Neuronal stem cell (in vitro differentiated cells): ENCODE measurements at places on chromosomes 3 and 15.

- no peak for DNase-seq
Observed at GRCh38 chr3:108184824-108185223, 37.4 kb downstream of the IFT57 start.

DNA sequence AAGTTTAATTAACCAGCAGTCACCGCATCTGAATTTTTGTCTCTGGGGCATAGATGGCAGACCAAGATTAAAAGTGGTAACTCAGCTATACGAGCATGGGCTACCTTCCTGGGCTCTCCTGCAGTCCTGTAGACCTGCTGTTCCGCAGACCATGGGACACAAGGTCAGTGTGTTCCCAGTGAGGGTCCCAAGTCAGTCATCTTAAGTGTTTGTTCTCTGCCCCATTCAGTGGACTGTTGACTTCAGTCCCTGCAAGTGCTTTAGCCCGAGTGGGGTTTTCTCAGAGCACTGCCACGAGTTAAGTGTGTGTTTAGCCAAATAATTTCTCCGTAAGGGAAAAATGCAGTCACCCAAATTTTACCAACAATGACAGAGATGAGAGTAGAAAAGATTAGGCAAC is 4.9 kb upstream of the EXOG start:
- DNase-seq, result no peak

DNA sequence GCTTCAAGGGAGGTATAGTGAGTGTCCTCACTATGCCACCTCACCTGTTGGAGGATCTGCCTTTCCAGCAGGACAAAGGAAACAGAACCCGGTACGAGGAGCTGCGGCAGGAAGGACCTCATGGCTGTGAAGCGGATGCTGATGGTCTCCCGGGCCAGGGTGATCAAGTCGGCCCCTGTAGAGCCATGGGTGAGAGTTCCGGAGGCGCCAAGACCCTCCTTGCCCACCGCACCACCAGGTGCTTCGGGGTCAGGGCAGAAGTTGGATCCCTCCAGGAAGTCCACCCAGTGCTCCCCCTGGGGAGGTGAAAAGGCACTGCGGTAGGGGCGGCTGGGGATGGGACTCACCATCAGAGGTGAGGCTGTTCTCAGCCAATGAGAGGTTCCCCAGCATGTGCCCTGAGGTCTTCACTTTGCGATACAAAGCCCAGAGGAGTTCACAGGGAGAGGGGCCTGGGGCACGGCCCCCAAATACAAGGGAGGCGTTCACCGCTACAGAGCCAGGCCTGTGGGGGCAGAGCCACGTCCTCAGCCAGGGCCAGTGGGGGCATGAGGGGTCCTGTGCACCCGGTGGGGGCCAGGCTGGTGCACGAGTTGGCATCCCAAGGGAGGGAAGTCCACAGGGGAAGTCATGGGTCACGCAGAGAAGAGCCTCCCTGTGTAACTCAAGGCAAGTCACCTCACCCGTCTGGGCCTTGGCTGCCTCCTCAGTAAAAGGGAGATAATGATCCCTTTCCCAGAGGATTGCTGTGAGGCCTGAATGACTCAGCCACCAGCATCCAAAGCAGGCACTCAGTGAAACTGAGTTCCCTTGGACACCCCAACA is 27.7 kb downstream of the C15orf39 start:
- no peak for DNase-seq

- no peak for DNase-seq
Observed at GRCh38 chr3:159760046-159760445, 228.6 kb upstream of the IL12A start.

DNA sequence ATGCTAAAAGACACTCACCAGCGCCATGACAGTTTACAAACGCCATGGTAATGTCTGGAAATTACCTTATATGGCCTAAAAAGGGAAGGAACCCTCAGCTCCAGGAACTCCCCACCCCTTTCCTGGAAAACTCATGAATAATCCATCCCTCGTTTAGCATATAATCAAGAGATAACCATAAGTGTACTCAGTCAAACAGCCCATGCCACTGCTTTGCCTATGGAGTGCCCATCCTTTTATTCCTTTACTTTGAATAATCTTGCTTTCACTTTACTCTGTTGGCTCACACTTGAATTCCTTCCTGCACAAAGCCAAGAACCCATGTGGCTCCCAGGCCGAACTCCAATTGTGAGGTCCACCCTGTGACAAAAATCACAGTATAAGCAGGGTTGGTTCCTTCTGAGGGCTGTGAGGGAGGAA is 19.1 kb upstream of the FSTL1 start:
- DNase-seq, result no peak

DNA sequence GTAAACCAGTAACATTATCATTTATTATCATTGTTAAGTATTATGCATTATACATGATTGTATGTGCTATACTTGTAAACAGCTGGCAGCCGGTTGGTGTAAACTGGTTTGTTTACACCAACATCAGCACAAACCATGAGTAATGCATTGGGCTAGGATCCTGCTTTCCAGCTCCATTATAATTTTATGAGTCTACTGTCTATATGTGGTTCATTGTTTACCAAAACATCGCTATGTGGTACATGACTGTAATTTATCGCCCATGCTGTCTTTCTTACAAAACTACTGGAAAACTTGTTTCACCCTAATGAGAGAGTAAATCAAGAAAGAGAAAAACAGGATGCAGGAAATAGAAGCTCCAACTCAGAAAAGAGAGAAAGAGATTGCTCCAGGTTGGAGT is 224.8 kb upstream of the CBLB start:
- DNase-seq, result no peak

DNA sequence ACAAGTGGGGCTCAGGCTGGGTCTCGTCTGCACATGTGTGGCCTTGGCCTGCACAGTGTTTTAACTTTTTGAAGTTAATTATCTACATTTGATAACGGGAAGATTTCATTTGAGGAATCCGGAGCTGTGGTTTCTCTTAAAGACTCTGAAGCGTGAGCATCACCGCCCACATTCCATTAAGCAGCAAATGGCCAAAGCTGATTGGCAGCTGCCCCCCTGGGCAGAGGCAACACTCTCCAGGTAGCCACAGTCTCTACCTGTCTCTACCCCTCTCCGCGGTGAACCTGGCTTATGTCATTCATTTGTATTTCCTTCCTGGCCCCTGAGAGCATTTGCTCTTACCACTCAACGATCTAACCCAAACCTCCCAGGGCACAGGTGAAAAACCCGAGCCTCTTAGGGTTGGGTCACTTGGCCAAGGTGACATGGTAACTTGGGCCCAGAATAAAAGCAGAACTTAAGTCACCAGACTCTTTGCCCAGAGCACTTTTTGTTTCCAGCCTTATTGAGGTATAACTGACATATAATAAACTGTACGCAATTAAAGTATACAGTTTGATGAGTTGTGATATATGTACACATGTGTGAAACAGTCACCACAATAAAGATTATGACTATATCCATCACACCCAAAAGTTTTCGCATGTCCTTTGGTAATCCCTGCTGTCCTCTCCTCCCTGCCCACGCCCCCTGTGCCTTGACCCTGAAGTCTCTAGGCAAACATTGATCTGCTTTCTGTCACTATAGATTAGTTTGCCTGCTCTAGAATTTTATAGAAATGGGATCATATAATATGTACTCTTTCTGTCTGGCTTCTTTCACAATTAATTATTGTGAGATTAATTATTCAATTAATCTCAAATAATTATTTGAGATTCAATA is 245.7 kb upstream of the HES1 start:
- no peak for DNase-seq

DNA sequence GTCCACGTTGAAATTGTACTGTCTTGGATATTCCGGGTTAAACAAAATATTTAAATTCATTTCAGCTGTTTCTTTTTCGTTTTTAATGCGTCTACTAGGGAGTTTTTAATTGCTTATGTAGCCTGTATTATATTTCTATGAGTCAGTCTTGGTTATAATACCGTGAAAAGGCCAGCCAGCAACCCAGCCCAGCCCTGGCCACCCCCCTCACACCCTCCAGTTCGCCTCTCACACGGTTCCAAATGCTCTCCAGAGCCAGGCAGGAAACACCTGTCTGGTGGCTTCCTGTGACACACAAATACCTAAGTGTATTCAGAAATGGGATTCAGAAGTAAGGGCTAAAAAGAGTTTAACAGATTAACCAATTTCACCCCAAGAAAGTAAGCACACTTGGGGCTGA is 4.4 kb downstream of the SH3BP5 start:
- DNase-seq, result no peak

GRCh38 chr3:189941125-189941524 is 179.6 kb downstream of the P3H2 start:
- no peak for DNase-seq

GRCh38 chr3:155188031-155188430 is 105.5 kb downstream of the STRIT1 start:
- DNase-seq, result no peak

DNA sequence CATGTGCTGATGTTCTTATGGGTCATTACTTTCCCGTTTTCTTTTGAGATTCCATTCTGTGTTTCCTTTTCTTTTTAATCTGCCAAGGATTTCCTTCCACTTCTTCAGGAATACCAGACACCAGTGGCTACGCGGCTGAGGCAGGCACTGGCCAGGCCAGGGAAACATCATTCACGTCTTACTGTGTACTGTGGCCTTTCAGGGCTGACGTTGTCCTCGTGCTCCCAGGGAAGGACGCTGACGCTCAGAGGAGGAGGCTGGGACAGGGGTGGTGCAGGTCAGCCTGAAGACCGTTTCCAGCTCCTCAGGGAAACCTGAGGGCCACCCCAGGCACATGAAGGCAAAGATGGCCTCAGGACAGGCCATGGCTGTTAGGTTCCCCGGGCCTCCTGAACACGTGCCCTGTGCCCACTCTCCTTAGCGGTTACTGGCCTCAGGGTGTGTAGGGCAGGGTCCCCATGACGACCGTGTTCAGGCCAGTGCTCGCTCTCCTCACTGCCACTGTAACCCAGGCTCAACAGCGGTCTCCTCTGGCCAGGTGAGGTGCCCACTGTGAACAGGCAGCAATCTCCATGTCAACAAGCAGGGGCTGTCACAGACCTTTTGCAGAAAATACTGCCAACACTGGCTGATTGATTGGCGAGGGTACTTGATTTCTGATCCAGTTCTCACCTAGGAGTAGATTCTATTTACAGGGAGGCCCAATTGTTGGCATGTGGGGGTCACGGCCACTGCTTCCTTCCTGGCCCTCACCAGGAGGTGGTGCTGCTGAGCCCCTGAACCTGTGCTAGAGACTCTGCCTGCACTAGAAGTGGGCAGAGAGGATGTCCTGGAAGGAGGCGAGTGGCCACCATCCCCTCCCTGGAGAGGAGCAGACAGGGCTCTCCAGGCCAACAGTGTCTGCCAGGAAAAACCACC is 169.5 kb downstream of the ATP10A start:
- DNase-seq, result peak; percentile 18

- no peak for DNase-seq
Observed at GRCh38 chr3:124117486-124117885, 125.6 kb upstream of the ROPN1 start.

DNA sequence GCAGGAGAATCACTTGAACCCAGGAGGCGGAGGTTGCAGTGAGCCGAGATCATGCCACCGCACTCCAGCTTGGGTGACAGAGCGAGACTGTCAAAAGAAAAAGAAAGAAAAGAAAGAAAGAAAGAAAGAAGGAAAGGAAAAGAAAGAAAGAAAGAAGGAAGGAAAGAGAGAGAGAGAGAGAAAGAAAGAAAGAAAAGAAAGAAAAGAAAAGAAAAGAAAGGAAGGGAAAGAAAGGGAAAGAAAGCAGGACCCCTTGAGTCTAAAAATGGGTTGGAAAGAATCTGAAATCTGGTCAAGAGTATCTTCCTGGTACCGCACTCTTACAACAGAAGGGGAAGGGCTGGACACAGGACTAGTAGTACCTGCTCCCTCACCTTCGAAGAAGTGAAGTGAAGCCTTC is 19.6 kb downstream of the CRYGS start:
- DNase-seq, result no peak

DNA sequence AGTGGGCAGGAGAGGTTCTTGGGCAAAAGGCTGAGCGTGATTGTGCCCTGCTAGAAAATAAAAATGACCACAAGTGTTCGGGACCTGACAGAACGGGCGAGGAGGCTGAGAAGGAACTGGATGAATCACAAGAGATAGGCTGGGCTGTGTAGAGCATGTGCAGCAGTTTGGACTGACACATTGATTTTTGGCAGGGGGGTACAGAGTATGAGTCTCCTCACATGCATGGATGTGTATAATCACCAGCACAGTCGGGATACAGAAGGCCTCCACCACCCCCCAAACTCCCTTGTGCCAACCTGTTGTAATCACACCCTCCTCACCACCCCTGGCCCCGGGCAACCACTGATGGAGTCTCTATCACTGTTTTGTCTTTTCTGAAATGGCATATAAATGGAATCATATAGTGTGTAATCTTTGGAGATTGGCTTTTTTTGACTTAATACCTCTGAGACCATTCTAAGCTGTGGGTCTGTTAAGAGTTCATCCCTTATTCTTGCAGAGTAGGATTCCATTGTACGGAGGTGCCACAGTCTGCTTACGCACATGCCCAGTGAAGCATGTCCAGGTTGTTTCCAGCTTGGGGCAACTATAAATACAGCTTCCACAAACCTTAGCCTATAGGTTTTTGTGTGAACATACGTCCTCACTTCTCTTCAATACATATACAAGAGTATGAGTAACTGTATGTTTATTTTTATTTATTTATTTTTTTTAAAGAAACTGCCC is 438.8 kb downstream of the FOXP1 start:
- DNase-seq, result no peak

DNA sequence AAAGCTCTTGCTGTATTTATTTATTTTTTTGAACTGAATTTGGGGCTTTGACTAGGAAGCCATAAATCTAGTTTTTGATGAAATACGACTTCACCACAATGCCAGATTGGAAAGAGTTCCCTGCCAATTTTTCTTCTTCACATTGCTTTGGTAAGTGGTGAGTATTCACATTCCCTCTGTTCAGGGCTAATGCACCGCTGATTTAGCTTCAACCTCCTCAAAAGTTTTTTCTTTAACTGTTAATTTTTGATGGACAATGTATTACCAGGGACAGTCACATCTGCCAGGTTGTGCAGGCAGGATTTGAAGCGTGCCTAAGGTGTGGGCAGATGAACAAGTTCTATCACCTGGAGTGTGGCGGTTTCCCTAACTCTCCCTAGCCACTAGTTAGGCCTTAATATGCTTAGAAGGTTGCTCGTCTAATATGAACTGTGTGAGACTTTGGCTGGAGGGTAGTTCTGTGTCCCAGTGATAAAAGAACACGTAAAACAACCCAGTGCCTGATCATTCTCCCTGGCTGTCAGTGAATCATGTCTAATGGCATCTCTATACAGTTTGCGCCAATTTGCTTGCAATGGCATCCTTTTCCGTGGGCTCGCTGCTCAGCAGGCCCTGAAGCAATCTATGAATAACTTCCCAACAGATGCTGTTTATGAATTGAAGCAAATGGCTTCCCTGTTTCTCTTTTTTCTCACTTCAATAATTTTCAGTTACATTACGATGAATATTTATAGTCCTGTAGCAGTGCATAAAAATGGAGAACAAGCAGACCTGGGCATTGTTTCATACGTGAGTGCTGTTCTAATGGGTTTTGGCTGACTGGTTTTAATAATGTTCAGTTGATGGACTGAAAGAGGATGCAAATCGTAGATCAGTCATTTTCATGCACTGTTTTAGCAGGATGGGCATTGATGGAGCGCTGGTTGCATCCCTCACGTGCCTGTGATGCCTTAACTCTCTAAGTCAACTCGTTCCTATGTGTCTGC is 243.2 kb upstream of the SUCLG2 start:
- DNase-seq, result no peak
